RWPE1 (cell line): ENCODE measurements at places on chromosomes 3 and 15.

- no peak for DNase-seq
These were observed 2.9 kb downstream of the SLC12A6 start for GRCh38 chr15:34334672-34335071.

DNA sequence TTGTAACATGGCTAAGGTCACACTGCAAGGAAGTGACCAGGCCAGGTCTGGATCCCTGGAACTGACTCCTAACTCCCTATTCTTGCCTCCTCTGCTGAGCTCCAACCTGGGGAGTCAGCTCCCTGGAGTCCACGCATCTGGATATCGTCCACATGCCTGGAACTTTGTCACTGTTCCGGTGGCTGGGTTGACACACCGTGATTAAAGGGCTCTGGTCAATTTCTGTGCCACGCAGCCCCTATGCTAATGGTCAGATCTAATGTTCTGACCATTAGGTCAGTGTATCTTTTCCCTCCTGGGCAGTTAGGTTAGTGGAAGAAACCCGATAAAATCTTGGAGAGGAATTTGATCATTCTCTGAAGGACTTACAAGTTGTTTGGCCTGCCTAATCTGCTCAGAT is 1.6 kb upstream of the TPM1 start:
- no peak for DNase-seq

DNA sequence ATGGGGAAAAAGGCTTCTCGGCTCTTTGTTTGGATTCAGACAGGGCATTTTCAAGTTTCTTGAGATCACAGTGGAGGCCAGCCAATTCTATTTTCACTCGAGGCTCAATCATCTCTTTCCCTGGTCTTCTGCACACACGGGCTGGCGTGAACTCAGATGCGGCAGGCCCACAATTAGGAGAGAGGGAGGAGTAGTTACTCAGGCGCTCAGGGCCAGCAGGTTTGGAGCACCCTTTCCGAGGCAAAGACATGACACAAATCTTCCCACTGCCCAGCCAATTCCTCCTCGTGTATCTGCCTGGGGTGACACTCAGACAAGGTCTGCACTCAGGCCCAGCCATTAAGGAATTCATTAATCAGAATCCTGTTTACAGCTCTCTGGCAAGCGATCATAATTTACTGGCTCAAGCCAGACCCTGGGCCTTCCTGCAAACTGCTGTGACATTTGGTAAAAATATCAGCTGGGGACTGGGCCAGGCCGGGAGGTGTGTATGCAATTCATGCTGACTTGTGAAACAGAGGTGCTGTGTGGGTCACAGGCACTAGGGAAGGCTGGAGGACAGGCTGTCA is 68.1 kb upstream of the TLE3 start:
- no peak for DNase-seq

- DNase-seq = no peak
These were observed 12.2 kb downstream of the TBL1XR1 start for GRCh38 chr3:177185035-177185574.

- DNase-seq = no peak
These were observed 74.6 kb downstream of the FGF12 start for GRCh38 chr3:192652727-192653126.

DNA sequence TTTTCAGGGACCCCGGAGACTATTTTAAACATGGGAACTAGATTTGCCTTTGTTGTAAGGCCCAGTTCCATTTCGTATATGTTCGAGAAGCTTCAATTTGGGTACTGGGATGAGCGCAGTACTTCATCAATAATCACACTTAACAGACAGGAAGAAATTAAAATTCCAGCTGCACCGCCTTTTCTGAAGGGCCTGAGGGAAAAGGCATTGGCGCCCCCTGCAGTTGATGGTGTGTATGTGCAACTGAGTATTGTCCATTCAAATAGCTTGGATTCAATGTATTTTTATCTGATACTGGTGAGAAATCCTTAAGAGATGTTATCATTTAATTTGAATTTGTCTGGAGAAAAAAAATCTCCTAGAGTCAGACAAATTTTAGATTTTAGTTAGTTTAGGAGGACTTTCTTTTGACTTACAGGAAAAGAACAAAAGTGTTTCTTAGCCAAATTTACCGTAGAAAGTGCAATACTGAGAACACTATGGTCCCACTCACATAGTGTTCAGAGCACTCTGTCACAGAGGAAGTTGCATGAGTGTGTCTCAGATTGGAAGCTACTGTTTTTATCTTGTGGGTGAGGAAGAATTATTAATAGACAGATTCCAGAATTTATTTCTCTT is 5.4 kb upstream of the ALDH1A2 start:
- peak; percentile 41 for DNase-seq

DNA sequence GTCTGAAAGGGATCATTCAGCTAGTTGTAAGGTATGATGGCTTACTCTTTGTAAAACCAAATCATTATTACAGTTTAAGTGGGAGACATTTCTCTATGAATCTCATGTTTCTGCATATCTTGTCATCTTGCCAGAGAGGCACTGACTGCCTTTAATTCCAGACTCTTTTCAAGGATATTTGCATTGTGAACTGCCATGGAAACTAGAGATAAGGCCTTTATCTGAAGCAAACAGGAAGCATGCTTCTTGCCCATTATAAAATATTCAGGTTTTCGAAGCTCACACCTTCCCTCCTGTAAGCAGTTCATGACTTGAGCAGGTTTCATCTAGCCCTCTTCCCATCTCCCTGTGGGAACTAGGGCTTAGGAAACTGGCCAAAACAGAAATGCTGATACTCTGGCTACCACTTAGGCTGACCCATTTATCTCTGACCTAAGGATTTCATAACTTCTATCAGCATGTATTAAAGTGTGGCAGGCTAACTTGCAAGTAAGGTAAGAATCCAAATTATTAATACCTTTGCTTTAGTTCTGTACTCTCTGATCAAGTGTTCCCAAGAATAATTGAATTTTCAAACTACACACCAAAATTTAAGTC is 326.6 kb upstream of the ALCAM start:
- DNase-seq = no peak

- no peak for DNase-seq
These were observed 490.9 kb upstream of the CFAP20DC start for GRCh38 chr3:59540696-59541095.

- no peak for DNase-seq
These were observed 16.4 kb downstream of the TMEM108 start for GRCh38 chr3:133054586-133054985.

GRCh38 chr3:97763586-97764406 is 762 bp upstream of the ARL6 start:
- DNase-seq = no peak

GRCh38 chr3:1406250-1406649 is 313.4 kb downstream of the CNTN6 start:
- DNase-seq = no peak

DNA sequence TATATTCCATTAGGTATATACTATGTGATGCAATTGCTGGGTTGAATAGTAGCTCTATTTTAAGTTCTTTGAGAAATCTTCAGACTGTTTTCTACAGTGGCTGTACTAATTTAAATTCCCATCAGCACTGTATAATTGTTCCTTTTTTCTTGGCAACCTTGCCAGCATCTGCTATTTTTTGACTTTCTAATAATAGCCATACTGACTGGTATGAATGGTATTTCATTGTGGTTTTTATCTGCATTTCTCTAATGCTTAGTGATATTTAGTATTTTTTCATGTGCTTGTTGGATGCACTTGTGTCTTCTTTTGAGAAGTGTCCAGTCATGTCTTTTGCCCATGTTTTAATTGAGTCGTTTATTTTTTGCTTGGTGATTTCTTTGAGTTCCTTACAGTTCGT is 145.1 kb upstream of the PLSCR5 start:
- no peak for DNase-seq

DNA sequence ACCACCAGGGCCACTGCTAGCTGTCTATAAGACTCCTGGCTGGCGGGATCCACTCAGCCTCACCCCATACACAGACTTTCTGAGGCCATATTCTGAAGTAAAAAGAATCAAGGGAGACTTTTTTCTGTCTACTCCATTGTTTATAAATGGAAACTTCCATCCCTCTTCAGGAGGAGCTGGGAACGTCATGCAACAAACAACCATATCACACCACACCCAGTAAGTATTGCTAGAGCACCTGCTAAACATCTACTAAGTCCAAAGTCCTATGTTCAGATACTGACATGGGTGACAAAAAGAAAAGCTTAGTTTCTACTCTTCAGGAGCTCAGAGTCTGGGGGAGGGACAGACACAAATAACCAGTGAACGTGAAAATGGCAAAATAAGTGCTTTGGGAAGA is 324.8 kb upstream of the ONECUT1 start:
- DNase-seq = no peak

GRCh38 chr15:26757141-26757540 is 15.7 kb downstream of the GABRB3 start:
- DNase-seq = no peak

DNA sequence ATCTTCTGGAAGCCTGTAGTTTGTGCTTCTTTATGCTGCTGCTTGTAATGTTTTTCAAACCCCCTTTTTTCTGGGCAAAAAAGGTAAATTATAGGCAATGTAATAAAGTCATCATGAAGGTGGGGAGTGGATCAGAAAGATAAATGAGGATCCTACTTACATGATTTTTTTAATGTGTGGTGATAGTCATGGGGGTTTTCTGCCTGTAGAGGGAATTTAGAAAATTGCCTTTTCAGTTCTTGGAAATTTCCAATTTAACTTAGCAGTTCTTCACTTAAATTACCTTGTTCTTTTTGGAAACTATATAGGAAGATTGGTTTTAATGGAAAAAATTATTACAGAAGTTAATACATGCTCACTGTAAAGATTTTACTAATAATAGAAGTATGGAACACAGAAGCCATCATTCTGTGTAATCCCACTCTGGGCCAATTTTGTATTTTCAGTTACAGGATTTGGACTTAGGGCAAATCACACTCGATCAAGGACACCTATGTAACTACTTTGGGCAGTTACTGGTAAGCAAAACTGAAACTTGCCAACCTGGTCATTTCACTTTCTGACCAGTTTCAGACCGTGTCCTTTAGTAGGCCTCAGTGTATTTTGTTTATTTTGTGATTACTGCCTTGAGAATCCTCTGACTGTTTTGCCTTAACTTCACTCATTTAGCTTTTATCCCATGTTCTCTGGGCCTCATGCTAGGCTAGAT is 10.5 kb upstream of the SCAANT1 start:
- DNase-seq = no peak

- no peak for DNase-seq
These were observed 60.3 kb upstream of the FNDC3B start for GRCh38 chr3:171979081-171979480.

- no peak for DNase-seq
These were observed 596.6 kb upstream of the NR2F2 start for GRCh38 chr15:95733931-95734330.

GRCh38 chr3:59839283-59839682 is 789.5 kb upstream of the CFAP20DC start:
- peak; percentile 15 for DNase-seq

GRCh38 chr3:36777424-36778218 is 13.3 kb upstream of the DCLK3 start:
- DNase-seq = no peak

GRCh38 chr15:52567871-52568600 is 794 bp downstream of the ARPP19 start:
- DNase-seq = peak; percentile 52

DNA sequence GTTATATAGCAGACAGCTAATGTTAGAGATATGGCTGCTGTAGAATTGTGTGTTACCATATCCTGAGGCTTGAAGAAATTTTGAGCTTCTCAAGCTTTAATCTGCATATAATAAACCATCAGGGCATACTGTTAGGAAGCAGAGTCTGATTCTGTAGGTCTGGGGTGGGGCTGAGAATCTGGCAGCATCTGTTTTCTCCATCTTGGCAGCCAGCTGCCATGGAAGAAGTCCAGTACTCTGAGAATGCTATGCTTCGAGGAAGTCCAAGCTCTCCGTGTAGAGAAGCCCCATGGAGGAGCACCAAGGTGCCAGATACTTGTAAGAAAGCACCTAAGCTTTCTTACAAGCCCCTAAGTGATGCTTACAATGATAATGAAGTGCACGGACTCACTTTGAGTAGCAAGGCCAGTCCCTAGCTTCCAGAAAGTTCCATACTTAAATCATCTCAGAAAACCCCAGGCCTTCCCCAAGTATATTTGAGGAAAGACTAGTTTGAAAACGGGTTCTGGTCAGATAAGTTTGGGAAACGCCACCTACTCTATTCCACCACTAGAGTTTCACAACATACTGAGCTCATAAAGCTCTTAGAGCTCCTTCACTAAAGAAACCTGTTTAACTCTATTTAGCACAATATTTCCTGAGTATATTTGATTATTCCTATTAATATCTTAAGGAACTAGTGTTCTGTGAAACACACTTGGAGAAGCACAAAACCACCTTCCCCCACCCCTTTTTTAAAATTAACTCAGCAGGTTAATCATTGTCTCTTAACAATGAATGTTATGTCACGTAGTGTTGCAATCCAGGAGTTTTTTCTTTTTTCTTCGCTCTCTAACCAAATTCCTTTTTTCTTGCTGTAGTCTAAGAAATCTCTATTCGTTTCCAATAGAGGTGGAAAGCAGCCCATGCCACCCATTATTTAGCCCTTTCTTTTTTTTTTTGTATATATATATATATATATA is 59.9 kb upstream of the RASGRP1 start:
- no peak for DNase-seq

- no peak for DNase-seq
These were observed 190.8 kb downstream of the PDCD6IP start for GRCh38 chr3:33989229-33989628.

GRCh38 chr3:172125053-172125452 is 85.7 kb downstream of the FNDC3B start:
- DNase-seq = no peak

GRCh38 chr15:81229586-81229985 is 32.9 kb downstream of the IL16 start:
- no peak for DNase-seq

DNA sequence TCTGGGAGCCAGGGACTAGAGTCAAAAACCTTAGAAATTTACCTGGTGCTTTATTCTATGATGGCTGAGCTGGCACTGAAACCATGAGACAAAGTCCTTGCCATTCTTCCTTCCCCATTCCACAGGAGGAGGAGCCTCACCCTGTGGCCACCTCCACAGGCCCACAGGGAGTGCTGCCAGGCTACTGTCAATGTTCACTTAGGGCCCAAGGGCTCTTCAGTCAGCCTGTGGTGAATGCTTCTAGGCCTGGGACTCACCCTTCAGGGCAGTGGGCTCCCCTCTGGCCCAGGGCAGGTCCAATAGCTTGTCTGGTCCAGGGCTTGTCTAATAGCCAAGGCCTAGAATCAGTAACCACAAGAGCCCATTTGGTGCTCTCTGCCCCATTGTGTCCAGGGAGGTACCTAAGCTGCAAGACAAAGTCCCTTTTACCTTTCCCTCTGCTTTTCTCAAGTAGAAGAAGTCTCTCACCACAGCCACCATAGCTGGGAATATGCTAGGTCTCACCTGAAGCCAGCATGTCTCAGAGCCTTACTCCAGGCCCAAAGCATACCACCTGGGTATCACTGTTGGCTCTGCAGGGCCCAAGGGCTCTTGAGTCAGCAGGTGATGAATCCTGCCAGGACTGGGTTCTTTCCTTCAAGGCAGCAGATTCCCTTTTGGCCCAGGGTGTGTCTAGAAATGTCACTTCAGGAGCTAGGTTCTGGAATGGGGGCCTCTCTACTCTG is 61.8 kb upstream of the CHRNB4 start:
- DNase-seq = no peak

DNA sequence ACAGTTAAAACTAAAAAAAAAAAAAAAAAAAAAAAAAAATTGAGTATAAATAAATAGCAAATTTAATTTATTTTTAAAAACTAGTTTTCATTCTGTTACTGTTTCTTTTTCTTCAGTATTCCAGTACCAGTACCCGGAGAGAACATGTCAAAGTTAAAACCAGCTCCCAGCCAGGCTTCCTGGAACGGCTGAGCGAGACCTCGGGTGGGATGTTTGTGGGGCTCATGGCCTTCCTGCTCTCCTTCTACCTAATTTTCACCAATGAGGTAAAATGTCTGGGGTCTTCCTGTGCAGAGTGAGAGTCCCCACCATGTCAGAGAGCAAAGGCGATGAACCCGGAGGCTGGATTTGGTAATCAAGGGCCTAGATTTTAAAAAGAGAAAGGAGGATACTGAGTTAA is 4.4 kb downstream of the TMEM43 start:
- no peak for DNase-seq
